ENCODE measurements at places on chromosomes 4 and X.

DNA sequence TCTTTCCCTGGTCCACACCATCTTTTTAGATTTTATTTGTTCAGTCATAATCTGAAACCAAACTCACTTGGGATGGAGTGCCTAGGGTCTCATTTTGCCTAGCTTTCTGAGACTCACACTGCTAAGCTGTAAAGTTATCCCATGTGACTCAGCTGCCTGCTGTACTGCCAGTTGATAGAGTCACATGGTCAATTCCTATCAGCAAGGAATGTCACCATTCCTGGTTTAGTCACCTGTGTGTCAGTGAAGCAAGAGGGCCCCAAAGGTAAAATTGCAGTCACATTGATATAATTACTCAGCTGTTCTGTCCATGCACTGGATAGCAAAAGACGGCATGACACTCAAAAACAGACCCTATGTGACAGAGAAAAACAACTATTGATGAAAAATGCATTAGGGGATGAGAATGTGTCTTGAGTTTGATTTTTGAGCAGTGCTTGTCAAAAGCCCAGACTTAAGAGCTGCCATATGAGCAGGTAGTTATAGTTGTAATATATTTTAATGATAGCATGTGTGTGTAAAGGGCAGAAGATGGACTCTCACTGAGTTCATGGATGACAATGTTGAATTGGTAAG, 413.2 kb downstream of the PPARGC1A start:
- no peak for DNase-seq

DNA sequence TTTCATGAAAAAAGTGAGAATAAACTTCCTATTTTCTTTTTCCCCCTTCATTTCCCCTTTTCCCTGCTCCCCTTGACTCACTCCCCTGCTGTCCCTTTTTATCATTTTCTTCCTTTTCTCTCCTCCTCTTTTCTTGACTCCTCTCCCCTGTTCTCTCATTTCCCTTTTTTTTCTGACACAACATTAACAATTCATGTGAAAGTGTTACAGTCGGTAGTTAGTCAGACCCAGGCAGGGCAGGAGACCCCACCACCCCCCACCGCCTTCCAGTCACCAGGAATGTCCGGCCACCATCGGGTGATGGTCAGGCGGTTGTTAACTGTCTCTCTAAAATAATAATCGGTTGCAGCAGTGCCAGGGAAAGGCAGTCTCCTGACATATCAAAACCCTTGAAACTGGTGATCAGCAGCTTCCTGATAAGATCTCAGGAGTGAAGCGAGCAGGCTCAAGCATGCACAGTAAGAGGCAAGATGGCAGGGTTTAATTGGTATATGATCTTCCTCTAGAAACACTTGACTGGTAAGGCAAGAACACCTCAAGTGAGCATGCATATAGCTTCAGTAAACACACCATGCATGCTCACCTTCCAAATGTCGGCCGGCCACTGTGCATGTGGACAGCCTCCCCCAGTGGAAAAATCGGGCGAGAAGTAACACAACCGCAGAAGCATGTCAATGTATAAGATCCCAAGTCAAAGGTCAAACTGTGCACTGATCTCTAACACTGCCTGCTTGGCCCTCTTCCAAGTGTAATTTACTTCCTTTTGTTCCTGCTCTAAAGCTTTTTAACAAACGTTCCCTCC, 191.4 kb downstream of the NDST4 start:
- no peak for DNase-seq

DNA sequence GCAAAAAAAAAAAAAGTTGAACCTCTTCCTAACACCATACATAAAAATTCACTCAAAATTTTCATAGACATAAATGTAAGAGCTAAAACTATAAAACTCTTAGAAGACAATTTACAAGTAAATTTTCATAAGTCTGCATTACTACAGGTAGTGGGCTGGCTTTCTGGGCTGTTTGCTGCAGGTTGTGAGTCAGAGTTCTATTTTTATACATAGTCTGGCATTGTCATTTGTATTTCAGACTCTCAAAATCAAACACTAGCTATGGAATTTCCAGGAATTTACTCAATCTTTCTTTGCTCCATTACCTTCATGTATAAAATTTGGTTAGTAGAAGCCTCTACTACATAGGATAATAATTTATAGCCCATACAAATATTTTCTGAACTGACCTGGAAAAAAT, 227.2 kb downstream of the COX18 start:
- no peak for DNase-seq

DNA sequence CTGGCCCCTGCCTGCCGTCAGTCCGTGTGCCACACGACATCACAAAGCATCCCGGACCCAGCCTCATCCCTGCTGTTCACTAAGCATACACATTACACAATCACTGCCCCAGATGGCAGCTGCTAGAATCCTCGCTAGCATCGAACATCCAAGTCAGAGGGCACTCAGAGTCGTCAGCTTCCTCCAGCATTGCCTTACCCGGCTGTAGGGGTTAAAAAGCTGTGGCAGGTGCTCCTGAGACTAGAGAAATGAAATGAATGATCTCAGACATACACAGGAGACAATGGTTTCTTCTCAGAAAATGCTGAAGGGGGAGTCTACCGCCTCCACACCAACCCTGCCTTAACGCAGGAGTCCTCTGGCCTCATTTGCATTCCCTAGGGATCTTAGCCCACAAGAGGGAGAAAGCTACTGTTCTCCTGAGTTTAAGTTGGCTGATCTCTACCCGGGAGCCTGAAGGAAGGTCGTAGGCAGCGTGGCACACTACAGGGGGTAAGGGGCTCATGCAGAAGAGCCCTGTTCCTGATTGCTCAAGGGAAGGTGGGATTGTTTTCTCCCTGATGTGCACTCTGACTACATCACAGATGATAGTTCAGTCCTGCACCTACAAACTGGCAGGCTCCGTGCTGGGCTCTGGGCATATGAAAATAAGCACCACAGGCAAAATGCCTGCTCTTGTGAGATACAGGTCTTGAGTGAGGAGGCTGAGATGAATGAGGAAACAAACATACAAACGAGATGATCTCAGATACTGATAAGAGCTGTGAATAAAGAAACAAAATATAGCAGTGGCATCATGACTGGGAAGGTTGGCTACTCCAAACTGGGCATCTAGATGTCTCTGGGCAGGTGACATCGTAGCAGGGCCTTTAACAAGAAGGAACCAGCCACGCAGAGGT, 2.6 kb upstream of the KIAA0232 start:
- DNase-seq, result no peak

- no peak for DNase-seq
Observed at GRCh38 chr4:146508229-146508939, 13.4 kb downstream of the SLC10A7 start.

DNA sequence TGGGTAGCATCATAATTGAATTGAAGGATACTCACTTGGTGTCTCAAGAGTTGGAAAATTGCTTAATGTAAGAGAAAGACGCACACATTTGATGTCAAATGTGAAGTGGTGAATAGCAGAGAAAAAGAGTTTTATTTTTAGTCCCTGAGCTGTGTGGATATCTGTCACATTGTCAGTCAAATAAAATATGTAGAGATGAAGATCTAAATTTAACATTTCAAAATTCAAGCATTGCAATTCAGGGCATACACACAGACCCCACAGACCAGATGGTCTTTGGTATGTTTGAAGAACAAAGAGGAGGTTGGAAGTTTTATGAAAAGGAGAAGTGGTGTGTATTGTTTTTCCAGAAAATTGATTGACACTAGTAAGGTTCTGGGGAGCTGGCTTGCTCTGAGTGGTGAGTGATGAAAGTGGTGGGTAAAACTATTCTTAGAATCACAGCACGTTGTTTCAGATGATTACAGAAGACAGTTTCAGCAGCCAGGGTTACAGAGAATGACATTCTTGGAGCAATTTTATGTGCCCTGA, 44.9 kb upstream of the BBS12 start:
- DNase-seq, result no peak

DNA sequence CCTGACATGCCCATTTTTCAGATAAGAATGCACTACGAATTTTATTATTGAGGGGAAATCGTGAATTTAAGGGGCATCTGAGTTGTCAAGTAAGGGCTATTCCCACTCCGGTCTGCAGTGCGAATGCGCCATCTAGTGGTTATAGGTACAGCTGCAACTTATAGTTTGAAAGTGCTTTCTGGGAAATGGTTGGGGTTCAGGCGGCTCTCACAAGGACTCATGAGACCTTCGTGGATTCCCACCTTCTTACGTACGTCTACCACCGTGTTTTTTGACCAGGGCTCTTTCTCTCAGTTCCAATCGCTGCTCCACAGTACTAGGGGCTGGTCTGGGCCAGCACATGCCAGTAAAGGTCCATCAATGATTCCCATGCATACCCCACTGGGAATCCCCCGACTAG, 12.3 kb downstream of the MSL3 start:
- DNase-seq, result no peak

DNA sequence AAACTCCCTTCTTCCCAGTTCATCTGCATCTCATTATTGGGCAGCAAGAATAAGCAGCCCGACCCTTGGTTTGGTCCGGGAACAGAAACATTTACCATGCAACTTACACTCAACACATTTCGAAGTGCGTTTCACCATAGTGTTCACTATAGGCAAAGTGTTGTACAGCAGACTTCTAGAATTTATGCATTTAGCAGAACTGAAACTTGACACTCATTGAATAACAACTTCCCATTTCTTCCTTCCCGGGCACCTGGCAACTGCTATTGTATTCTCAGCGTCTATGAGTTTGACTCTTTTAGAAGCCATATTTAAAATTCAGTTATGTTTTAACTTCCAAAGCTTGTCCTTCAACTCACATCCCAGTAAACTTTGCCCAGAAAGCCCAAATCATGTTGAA, 840.6 kb downstream of the NLGN4X start:
- no peak for DNase-seq

- no peak for DNase-seq
Observed at GRCh38 chr4:10118048-10119004, 1.7 kb upstream of the WDR1 start.

DNA sequence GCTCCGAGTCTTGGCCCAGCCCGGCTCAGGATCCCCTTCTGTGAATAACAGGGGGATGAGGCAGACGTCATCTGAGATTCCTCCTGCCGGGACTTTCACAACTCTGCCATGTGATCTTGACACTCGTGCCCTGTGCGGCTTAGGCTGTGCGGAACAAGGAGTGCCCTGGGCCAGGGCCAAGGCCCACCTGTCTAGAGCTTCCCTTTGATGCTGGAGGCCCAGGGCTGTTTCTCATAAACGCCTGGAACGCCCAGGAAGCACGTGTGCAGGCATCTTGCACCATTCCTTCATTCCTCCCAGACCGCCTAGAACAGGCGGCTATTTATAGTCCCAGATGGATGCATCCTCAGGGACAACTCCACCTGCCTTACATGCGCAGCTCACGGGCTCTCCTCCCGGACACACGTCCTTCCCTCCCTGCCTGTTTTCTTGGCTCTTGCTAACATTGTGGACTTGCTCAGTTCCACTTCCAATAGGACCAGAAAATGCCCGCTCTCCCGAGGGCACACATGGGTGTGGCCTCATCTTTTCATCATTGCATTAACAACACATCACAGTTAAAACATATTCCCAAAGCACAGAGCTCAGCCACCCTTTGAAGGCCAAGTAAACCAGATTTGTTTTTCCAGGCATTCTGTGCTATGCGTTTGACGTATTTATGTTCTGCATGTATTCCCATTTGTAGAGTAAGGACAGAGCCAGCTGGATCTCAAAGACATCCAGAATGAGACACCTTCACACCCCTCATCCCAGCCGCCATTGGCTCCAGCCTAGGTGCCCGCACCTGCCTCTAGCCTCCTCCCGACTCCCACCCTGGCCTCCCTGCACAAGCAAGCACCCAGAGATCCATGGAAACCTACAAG, 57.2 kb downstream of the ABLIM2 start:
- no peak for DNase-seq

- DNase-seq, result no peak
Observed at GRCh38 chrX:40098264-40099054, 701 bp upstream of the BCOR start.

GRCh38 chrX:121831601-121832000, 784.2 kb downstream of the GLUD2 start:
- no peak for DNase-seq

GRCh38 chrX:97126020-97126419, 242.3 kb downstream of the RPA4 start:
- DNase-seq, result no peak

DNA sequence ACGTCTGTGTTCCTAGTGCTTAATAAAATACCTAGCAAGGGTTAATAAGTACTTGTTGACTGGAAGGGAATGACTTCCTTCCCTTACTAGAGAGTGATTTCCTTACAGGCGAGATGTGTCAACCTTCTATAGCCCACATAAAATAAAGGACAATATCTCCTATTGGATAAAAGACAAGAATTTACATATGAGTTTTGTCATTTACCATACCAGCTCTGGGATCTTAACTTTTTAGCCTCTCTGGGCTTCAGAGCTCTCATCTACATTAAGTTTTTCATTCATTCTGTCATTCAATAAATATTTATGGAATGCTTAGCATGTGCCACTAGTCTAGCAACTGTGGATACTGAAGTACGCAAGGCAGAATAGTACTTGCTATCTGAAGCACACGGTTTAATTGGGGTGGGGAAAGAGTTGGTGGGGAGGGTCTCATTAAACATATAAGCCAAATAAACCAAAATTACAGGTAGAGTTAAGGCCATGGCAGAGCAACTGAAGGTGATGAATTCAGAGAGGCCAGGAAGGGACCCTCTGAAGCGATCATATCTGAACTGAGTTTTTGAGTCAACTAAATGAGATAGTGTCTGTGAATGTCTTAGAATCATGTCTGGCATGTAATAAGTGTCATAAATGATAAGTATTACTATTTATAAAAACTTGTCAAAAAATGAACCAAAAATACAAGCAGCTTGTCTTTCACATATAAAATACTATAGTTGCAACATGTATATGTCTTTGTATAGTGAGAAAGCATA, 91.6 kb upstream of the BMP2K start:
- no peak for DNase-seq

DNA sequence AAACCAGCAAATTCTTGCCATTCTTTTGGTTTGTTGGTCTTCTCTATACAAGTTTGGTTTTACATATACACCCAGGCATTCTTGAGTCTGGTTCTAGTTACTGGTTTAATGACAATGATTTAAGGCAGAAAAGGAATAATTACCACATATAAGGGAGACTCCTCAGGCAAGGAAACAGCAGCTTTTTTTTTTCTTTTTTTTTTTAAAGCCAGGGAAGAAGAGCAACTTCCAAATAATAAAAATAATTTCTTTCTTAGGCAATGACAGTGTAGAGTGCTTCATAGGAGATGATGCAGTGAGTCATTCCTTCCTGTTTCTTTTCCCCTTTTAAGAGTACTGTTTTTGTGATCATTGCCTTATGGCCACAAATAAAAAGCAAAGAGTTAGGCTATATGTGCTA, 289.7 kb downstream of the DKK2 start:
- no peak for DNase-seq

- DNase-seq, result no peak
Observed at GRCh38 chr4:3412257-3413020, 29.3 kb upstream of the HGFAC start.

DNA sequence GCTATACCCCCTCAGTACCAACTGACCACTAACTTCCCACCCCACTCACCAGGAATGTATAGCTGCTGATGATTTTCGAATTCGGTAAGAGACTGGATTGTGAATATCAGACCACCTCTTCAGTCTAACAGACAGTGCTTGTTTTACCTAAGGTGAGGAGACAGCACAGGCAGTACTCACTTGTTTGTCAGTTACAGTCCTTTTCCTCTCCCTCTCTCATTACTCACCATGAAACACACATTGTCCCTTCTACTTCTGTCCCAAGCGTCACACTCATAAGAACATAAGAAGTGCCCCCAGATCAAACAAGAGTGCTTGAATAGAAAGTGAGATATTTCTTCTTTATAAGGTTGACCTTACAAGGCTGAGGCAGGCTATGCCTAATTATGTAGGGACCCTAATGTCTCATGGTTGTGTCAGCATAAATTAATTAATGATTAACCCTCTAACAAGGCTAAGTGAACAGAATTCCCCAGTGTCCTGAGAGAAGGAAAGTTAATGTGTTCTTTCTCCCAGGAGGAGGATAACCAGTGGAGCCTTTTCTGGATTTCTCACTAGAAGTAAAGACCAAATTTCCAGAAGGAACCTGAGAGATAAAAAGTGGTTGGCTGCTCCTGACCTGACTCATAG, 32.2 kb downstream of the ZCCHC12 start:
- DNase-seq, result no peak

Data from activated CD4-positive, alpha-beta T cell treated with anti-CD3 and anti-CD28 coated beads for 24 hours (primary cell).